ENCODE measurements at places on chromosomes 11 and 22.

- DNase-seq = no peak
These were observed 29.8 kb upstream of the TMEM41B start for GRCh38 chr11:9344061-9344680.

DNA sequence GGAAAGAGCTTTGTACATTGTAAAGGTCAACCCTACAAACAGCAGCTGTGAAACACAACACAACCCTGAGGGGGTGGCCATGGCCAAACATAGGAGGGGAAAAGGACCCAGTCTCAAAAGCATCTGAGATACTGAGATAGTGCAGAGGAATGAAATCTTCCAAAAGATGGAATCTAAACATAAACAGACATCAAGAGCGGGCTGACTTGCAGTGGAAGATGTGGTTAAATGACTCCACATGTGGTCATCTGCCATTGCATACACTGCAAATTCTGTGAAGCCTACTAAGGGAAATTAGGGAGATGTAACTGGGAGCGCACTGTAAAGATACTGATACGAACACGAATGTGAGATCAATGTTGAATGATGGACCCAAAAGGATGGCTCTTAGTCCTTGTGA, 22.0 kb downstream of the BDNF start:
- no peak for DNase-seq

- no peak for DNase-seq
These were observed 248.8 kb downstream of the TBC1D22A start for GRCh38 chr22:47011131-47011858.

DNA sequence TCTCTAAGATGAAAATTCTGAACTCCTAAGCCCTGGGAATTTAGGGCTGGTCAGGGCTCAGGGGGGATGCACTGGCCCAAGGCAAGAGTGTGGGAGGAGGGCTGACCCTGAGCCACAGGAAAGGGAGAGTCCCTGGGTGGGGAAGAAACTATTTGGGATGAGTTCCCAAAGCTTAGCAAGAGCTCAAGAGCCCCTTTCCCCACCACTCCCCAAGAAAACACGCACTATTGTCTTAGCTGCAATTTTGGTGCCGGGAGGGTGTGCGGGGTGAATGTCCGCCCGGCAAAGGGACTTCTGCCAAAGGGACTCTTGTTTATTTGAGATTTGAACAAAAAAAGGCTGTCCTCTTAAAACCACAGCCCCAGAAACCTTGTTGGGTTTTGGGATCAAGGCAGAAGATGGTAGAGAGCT, 37.0 kb downstream of the KIAA1671 start:
- DNase-seq = no peak

DNA sequence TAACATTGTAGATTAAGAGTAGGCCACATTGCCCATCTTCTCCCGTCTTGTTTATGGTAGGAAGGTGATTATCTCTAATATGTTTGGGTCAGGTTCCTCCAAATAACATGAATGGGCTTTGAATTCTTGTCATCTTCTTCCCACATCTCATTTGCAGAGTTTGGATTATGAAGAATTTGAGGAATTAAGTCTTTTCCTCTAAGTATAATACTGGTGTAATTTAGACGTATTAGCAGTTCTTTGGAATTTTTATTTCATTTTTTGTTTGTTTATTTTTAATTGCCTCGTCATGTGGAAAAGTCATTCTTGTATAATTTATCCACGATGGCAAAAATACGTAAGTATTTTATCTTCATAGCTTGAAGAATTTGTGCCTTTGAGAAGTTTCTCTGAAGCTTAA, 73.4 kb downstream of the ARHGEF12 start:
- DNase-seq = no peak

DNA sequence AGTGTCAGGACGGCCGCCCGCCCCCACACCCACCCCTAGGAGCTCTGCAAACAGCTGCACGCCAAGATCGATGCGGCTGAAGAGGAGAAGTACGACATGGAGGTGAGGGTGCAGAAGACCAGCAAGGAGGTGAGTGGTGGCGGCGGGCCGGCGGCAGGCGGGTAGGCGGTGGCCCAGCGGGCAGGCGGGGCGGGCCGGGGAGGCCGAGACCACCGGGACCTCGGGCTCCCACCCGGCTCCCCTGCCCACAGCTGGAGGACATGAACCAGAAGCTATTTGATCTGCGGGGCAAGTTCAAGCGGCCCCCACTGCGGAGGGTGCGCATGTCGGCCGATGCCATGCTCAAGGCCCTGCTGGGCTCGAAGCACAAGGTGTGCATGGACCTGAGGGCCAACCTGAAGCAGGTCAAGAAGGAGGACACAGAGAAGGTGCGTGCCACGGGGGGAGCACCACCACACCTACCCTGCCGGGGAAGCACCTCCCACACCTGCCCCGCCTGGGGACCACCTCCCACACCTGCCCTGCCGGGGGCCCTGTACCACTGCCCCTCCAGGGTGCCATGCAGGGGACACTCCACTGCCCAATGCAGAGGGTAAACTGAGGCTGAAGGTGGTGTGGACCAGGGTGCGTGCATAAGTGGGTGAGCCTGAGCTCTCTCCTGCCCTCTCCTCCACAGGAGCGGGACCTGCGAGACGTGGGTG, 2.1 kb downstream of the TNNI2 start:
- DNase-seq = no peak

DNA sequence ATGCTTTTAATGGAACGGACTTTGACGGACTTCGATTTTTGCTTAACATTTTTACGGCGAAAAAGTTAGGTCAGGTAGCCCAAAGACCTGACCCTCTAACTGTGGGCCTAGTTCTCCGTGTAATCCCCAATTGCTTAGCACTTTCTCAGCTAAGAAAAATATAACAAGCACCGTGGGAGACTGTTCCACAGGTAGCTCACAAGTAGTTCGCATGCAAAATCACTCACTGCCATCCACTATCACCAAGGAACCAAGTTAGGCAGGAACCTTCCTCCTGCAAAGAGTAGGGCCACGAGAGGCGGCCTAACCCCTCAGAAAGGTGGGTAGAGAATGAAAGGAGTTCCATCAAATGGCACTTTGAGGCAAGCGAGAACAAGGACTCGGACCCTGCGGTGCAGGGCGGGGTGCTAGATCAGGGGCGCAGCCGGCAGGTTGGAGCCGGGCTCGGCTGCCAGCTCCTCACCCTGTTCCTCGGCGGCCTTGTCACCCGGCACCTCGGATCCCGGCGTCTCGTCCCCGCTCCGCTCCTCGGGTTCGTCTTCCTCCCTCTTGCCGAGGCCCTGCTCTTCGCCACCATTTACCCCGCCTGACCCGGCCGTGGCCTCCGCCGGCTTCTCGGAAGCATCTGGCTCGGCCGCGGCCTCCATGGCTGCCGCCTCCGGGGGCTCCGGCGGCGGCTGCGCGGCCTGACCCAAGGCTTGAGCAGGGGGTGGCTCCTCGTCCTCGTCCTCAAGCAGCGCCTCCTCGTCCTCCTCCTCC, 922 bp downstream of the HNRNPUL2 start:
- DNase-seq = no peak

GRCh38 chr11:61777234-61778090, 14.9 kb downstream of the TMEM258 start:
- DNase-seq = peak; percentile 45

GRCh38 chr11:129281471-129282415, 89.6 kb upstream of the ARHGAP32 start:
- DNase-seq = no peak

DNA sequence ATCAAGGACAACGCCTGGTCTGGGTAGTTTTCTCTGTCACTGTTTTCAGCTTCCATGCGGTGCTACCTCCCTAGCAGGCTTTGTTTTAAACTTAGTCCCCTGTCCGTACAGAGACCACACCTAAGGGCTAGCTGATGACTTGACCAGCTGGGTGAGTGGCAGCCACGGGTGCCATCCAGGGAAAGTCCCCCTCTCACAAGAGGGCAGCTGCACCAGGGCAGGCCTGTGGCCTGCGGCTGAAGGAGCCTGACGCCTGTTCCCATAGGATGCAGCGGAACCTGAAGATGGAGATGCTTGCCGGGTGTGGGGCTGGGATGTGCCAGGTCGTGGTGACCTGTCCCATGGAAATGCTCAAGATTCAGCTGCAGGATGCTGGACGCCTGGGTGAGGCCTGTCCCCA, 19.9 kb downstream of the SLC25A18 start:
- no peak for DNase-seq

GRCh38 chr11:65915821-65916251, 3.0 kb downstream of the C11orf68 start:
- DNase-seq = no peak

GRCh38 chr11:60098508-60098907, 10.0 kb downstream of the MS4A2 start:
- DNase-seq = no peak

- no peak for DNase-seq
These were observed 554.3 kb upstream of the LRRC4C start for GRCh38 chr11:42013656-42014201.

DNA sequence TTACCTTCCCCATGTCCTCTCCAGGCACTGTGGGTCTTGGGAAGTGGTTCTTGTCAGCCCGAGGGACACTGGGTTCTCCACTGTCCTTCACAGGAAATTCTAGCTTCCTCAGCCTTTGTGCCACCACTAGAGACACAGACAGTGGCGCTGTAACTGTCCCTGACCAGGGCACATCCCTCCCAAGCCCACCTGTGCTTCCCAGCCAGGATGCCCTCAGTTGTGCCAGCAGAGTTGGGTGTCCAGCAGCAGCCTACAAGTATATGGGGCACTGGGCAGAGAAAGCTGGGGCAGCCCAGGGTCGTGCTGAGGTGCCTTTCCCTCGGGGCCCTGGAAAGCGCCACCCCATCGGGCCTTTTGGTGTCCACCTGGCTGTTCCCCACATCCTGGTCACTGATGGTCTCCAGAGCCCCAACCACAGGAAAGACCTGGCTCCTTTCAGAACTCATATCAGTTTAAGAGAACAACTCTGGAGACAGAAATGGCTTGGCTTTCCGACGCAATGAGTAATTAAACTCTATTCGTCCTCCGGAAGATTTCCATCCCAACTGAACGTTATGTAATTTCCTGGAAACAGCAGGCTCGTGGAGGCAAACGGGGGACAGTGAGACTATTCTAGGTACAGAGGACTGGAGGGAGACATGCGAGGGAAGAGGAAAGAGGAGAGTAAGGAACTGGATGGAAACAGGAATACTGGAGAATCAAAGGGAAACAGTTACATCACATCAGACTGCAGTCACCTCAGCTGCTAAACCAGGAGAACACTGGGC, 28.6 kb downstream of the PPP2R1B start:
- no peak for DNase-seq

DNA sequence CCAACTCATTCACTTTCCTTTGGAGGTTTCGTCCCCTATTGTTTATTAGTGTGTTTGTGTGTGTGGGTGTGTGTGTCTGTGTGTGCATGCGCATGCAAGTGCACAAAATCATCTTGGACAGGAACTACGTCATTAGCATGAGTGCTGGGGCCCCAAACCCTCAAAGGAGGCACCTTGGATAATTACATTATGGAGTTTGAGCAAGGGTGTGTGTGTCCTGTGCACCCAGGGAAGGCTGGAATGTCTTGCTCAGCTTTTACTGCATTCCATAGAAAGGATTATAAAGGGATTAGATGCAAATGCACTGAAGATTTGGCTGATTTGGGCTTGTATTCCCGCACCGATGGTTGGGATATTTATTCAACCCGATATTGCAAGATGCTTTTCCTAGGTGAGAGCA, 203.4 kb upstream of the NAV2 start:
- no peak for DNase-seq

- DNase-seq = no peak
These were observed 116.0 kb downstream of the GRIK4 start for GRCh38 chr11:120627327-120628163.

GRCh38 chr11:76392870-76393269, 11.7 kb downstream of the GVQW3 start:
- DNase-seq = no peak

DNA sequence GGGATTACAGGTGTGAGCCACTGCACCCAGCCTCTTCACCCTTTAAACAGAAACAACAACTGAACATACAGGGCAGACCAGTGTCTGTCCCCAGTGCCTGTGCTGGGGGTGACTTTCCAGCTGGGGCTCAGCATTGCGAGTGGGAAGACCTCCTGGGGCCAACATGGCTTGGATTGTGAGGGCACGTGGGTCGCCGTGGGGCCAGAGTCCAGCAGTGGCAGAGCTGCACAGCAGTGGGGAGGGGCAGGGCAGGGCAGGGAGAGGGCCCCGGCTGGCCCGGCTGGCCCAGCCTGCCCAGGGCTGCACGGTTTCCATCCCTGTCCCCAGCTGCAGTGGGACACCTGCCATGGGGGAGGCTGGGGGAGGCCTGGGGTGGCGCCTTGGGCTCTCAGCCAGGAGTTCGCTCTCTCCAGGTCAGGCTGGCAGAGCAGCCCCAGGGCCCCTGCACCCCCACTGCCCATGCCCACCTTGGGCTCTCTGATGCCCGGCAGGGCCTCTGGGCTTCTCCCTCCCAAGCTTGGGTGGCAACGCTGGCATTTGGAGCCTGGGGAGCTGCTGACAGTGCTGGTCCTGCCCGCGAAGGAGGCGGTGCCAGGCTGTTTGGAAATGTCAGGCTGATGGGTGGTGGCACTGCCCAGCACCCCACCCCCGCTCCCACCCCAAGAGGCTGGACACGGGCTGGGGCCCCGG, 30.5 kb upstream of the CCDC188 start:
- no peak for DNase-seq

DNA sequence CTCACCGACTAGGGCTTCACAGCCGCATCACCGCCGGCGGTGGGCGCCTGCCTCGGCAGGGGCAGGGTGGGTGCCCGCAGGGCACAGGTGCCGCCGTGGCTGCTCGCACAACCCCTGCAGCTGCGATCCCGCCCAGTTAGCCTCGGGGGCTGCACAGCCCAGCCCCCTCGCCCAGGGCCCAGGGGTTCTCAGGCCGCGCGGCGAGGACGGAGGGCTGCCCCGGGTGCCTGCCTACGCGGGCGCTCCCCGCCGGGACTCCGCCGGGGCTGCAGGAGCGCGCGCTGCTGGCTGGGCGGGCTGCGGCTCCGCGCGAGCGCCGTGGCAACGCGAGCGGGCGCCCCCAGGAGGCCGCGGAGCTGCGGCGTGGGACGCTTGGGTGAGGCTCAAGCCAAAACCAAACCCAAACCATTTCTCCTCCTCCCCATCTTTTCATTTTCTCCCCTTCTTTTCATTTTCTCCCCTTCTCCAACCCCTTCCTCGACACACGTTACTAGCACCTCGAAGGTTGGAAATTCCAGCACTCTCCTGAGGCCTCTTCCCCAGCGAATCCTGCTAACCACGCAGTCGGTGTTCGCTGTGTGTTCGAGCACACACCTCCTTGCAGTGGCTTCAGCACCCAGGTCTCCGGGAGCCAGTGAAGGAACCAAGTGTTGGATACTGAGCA, at the start of gene MICAL3:
Gene MICAL3 (minus strand): TSS at position 286 of the 664 bp plus-strand sequence. CDS start 117,749 bp downstream, outside the sequence.
- peak; percentile 49 for DNase-seq

Data from activated T-cell treated with anti-CD3 and anti-CD28 coated beads for 24 hours (primary cell).